GM23338 (cell line): ENCODE measurements at places on chromosomes 4 and X.
A peak's percentile ranks its signal among the peaks of the same experiment; 100 is the strongest.

DNA sequence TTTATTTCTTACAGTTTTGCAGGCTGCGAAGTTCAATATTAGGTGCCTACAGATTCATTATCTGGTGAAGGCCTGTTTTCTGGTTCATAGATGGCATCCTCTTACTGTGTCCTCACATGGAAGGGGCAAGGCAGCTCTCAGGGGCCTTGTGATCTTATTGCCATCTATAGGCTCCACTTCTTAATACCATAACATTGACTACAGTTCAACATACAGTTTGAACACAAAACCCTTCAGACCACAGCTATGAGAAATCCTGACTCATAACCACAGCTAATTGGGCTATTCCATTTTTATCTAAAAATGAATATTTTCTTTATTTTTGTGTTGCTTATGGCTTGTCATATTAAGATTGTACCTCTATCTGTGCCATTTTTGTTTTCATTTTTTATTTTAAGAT is 72.3 kb downstream of the STAG2 start:
- no peak for DNase-seq

DNA sequence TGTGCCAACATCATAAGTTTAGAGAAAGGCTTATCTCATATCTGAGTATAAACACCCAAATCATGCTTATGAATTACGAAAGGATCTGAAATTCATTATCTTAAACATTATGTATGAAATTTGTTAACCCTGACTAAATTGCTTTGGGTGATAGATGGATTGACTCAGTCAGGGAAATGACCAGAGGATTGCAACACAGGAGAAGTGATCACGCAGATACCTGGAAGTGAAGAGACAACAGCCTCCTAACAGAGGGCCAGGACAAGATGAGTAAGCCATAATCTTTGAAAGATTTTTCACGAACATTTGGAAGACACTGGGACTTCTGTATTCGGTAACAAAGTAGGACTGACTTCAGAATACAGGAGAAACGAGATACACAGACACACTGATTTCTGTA is 363.4 kb downstream of the DMD start:
- no peak for DNase-seq

GRCh38 chr4:56655627-56656345 is 25.3 kb downstream of the HOPX start:
- DNase-seq = peak; percentile 33

DNA sequence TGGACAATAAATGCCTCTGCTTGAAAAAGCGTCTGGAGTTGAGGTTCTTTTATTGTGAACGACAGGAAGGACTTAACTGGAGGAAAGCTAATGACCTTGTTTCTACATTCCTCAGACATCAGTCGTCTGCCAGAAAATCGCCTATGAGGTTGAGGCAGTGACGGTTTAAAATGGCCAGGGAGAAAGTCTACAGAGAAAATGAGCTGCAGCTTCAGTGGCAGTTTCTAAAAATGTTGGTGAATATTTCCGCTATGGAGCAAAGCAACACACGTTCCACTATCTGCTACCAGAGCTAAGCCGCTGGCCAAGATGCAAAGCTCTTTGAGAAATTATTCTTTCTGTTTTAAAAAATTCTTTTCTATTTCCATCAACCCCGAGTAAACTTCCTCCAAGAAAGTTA is 116.9 kb upstream of the GALNT7 start:
- DNase-seq = peak; percentile 32

DNA sequence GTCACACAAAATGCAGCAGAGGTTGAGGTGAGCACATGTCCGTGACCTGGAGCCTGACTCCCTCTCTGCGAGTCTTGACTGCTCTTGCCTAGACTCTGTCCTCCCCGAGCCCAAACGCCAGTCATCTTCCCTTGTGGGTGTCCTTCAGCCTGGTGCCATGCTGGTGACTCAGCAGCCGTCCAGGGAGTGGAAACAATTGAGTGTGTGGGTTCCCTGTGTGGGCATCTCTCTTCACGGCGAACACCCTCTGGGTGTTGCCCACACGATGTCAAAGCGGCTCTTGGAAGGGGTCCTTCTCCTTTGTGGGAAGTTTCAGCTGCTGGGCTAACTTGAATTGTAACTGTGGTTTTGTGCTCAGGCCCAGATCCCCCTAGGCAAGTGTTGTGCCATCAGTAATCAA is 17.5 kb upstream of the MSANTD1 start:
- DNase-seq = no peak

GRCh38 chr4:55598641-55599040 is 6.6 kb upstream of the PDCL2 start:
- no peak for DNase-seq

- DNase-seq = no peak
These were observed 79.9 kb downstream of the SLC7A11 start for GRCh38 chr4:138162259-138162658.

- DNase-seq = no peak
These were observed 147.8 kb downstream of the GRIA3 start for GRCh38 chrX:123331859-123332258.
